HL-60 (cell line): ENCODE measurements at places on chromosomes 3 and 15.

DNA sequence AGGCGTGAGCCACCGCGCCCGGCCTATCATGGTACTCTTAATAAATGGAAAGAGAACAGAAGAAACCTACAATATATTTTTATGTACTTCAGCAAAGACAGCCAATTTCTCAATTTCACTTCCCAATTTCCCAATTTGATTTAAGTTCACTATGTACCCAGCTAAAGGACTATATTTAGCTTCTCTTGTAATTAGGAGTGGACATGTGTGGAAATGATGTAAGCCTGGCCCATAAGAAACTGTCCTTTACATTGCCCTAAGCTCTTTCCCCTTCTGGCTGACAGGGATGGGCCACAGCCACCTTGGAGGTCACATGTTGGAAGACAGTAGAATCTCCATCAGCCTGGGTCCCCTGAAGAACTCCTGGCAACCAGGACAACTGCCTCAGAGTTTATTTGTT lies 6.2 kb downstream of the TMEM39A start:
- no peak for DNase-seq

DNA sequence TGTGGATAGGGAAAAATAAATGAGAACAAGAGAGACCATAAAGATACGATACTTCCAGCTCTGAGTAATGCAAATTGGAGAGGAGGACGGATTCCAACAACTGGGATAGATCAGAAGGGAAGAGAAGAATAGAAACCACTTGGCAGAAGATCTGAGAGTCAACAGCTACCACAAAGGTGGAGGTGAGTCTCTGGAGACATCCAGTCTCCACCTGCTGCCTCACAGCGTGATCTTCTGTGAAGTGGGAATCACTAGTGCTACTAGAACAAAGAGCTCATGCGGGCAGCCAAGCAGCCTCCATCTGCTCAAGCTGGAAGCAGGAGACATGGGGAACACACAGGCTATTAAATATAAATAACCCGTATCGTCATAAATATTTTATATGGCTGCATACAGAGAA lies 558.5 kb upstream of the CFAP20DC start:
- DNase-seq, result no peak

GRCh38 chr15:25620466-25620865 lies 181.6 kb upstream of the UBE3A start:
- DNase-seq, result no peak

GRCh38 chr3:56238299-56238698 lies 230.0 kb downstream of the ERC2 start:
- DNase-seq, result no peak

GRCh38 chr15:54045397-54045796 lies 67.2 kb downstream of the UNC13C start:
- DNase-seq, result no peak

DNA sequence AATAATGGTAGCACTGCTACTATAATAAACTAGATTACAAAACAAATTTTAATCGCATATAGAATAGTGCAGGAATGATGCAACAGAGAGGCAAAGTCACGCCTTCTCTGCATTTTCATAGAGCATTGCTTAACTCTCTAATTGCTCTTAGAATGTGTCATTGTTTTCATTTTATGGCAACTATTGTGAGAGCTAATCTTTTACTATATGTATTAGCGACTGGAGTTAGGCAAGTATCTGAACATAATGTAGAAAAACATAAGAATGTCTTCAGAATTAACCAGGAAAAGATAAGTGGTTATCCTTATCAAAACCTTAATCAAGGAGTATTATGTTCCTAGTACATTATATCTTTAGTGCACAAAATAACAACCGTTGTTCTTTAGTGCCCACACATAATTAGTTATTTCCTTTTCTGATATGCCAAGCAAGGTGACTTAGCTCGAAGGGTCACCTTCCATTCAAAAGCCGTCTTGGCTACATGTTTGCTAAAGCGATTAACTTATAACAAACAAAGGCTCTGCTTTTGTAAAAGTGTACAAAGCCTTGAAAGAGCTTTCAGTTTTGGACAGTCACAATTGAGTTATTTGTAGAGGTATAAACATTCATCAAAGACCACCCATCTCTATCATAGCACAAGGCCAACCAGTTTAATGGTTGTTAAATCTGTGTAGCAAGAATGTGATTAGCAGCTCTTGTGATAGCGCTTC lies 1328.9 kb downstream of the ROBO2 start:
- DNase-seq, result no peak

DNA sequence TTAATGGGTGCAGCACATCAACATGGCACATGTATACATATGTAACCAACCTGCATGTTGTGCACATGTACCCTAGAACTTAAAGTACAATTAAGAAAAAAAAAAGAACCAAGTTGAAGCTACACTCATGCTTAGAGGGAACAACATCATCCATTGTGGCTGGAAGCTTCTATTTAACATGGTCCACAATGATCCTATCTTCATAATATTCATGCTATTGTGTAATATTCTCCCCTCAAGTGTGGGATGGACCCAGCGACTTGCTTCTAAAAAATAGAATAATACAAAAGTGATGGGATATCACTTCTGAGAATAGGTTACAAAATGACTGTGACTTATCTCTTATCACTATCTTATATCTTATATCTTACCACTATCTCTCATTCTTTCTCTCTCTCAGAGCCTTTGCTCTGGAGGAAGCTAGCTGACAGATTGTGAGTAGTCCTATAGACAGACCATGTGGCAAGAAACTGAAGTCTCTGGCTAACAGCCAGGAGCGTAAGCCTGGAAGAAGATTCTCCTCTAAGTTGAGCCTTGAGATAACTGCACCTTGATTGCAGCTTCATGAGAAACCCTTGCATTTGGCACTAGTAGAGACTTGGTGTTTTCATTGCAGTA lies 198.5 kb upstream of the MRPL3 start:
- no peak for DNase-seq

GRCh38 chr3:180181387-180181786 lies 144.7 kb upstream of the PEX5L start:
- no peak for DNase-seq

DNA sequence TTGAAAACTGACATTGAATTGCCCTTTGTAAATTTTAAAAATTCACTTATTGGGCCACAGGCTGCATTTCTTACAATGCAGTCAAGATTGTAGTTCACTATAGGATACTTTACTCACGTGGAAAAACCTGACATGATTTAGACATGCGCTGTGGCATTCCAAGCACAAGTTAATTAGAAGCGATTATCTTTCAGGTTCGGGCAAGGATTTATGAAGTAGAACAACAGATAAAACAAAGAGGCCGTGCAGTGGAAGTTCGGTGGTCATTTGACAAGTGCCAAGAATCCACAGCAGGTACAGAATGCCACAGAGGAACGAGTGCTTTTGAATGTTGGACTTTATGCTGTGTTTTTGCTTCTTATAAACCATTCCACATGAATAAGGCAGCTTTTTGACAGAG lies 37.8 kb downstream of the GPR171 start:
- no peak for DNase-seq

DNA sequence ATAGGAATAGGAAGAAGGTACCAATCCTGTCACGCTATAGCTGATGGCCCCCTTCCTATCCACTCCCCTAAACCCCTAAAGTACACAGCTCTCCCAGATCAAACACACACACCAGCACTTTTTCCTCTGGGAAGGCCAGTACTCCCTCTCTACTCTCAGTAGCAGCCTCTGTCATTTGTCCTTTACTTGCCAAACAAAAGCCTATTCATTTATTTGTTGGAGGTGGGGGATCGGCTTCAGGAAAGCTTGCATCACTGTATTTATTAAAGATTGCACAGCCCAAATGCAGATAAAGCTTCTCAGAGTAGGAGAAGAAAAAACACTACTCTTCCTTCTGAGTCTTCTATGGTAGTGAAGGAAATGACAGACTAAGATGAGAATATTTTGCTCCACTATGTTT lies 429.7 kb upstream of the RASGRP1 start:
- no peak for DNase-seq

GRCh38 chr15:92098869-92099268 lies 245.4 kb downstream of the SLCO3A1 start:
- DNase-seq, result no peak

DNA sequence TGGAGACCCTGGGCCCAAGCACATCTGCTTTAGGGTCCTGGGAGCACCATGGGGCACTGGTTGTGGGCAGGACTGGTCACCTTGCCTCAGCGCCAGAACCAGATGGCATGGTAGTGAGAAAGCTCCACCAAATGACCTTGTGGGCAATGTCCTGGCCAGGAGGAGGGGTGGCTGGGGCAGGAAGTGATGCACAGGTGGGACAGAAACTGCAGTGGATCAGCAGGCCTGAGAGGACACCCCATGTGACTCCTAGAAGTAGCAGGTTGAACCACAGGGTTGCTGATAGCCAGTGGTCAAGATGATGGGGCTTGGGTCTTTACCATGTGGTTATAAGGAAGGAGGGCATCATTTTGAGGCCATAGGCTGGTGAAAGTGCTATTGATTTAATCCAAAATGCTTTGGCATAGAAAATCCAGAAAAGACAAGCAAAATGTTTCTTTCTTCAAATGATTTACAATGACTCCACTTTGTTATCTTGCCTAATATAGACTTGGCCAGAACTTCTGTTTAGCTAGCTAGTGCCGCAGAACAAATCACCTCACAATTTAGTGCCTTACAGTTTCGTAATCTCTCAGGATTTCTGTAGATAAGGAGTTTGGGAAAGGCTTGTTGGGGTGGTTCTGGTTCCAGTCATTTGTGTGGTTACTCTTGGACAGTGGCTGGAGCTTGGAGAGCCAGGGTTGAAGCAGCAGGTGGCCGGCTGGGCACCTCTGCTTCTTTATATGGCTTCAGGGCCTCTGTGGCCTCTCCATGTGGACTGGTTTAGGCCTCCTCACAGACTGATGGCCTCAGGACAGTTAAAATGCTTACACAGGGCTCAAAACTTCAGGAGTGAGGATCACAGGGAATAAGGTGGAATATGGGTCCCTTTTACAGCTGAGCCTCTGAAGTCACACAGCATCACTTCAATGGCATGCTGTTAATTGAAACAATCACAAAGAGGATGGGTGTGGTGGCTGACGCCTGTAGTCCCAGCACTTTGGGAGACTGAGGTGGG lies 27.5 kb downstream of the TMEM158 start:
- DNase-seq, result no peak

- DNase-seq, result no peak
These were observed 102.5 kb downstream of the MYH15 start for GRCh38 chr3:108407886-108408285.

- no peak for DNase-seq
These were observed 247.2 kb downstream of the PTPRG start for GRCh38 chr3:61808526-61808925.

- DNase-seq, result no peak
These were observed 255.8 kb downstream of the FAM43A start for GRCh38 chr3:194941360-194941955.

DNA sequence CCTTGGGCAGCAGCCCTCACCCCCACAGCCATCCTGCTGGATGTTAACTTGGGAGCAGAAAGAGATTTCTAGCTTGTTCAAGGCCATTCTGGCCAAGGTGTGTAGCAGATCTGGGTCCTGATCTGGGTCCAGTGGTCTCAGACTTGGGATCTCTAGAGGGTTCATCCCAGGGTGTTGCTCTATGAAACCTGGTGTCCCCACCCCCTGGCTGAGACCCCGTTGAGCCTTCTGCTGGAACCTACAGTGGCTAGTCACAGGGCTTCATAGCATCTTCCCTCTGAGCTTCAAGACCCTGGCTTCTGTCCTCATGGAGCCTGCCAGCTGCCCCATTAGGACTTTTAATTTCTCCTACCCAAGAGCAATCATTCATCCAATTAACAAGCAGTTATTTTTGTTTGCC lies 64.3 kb downstream of the EPHB1 start:
- DNase-seq, result no peak

GRCh38 chr3:29513236-29513635 lies 232.4 kb downstream of the RBMS3 start:
- no peak for DNase-seq

DNA sequence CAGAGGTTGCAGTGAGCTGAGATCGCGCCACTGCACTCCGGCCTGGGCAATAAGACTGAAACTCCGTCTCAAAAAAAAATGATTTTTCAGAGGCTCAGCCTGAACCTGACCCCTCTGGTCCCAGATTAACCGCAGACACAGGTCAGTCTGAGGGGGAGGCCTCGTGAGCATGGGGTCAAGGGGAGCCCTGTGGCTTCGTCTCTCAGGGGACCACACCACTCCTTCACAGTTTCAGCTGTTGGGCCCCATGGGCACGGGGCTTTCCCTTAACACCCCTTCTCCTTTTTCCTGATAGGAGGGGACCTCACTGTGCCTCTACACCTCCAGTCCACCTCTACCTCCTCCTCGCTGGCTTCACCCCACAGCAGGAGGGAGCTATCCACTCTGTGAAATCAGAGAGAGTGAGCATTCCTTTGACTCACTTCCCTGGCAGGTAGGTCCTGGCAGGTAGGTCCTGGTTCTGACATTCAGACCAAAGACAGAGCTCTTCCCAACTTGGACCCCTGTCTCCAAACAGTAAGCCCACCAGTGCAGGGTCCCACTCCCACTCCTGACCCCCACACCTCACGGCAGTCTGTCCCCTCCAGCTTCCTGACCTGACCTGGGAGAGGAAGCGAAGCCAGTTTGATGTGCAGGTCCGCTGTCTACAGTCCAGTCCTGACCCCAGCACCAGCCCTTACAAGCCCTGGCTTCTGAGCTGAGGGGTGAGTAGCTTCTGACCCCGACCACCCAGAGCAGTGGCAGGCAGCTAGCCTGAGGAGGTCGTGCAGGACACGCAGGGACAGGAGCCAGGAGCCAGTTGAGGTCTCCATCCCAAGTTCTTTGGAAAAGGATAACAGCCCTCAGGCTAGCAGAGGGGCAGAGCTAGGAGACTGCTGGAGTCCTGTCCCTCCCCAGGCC lies 9.0 kb downstream of the RRP9 start:
- no peak for DNase-seq

- DNase-seq, result no peak
These were observed 288.0 kb upstream of the TBC1D5 start for GRCh38 chr3:18030371-18030870.

- DNase-seq, result no peak
These were observed 35.6 kb upstream of the MTHFS start for GRCh38 chr15:79932447-79932846.

- no peak for DNase-seq
These were observed 109.9 kb upstream of the GAP43 start for GRCh38 chr3:115513416-115513800.
